ENCODE measurements at places on chromosomes 6 and 20. TPM values are rescaled to one million over a fixed set of nuclear protein-coding genes. Genes with fewer than 3 reads are reported as not detected.

The RIPOR3 gene
- total RNA-seq, result 2.7 TPM

DNA sequence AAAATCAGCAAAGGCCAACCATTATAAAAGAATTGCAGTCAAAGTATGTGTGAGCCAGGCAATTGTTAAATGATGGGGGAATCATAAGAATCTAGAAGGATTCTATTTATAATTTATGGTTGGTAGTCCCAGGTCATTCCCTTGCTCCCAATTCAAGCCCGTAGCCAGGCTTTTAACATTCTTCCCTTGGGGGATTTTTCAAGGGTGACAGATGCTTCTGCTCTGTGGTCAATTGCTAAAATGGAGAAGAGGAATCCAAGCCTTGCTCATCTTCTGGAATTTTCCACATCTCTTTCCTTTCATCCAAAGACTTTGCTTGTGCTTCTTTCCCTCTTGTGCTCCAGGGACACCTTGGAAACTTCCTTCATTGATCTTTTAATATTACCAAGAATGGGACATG, 18.0 kb upstream of the BCAS1 start:
- no peaks in the 10 kb centered on the region for H3K27me3 ChIP-seq

GRCh38 chr20:45368221-45368980, 5.4 kb downstream of the SYS1 start:
- no peak overlapping the region for H3K27ac ChIP-seq
- no peak overlapping the region for H3K4me3 ChIP-seq
- peaks cover 36% of the 10 kb centered on the region for H3K36me3 ChIP-seq
- no peaks in the 10 kb centered on the region for H3K27me3 ChIP-seq
- H3K4me1 ChIP-seq, result peaks cover 23% of the 10 kb centered on the region
- DNase-seq, result no peak

DNA sequence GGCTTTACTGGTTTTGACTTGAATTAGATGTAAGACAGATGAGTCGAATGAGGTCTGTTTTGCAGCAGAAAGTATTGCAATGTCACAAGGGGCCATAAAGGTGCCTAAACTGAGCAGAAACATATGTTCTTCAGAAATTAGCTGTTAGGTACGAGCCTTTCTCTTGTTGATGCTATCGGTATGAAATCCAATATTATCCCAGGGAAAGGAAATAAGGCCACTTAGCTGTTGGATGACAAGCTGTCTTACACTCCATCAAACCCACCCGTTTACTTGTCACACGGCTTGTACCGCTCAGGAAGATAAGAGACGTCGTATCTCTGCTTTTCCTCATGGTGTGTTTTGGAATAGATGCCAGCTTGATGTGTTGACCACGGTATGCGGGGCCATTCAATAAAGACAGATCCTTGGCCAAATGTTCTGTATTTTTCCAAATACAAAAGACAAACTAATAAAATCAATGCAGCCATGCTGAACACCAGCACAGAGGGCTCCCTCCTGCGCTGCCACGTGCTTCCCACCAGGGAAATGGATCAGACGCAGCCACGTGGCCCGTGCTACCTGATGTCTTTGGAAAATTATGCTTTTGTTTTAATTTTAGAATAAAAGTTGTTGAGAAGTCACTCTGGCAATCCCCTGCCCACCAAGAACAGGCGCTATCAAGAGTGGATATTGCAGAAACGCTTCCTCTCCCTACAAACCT, 255.9 kb upstream of the SULF2 start:
- no peaks in the 10 kb centered on the region for H3K27me3 ChIP-seq
- H3K4me3 ChIP-seq, result no peak overlapping the region
- H3K27ac ChIP-seq, result no peak overlapping the region
- H3K36me3 ChIP-seq, result no peaks in the 10 kb centered on the region
- no peak for DNase-seq

The CCDC170 gene
- total RNA-seq, result 3.2 TPM

The CAPN11 gene
- total RNA-seq, result 0.20 TPM

- DNase-seq, result no peak
- H3K4me3 ChIP-seq, result no peak overlapping the region
- H3K27ac ChIP-seq, result no peak overlapping the region
Measured at GRCh38 chr6:145561095-145562072, 173.9 kb downstream of the EPM2A start.

The MAPK13 gene
- total RNA-seq, result 2.8 TPM

The CLPSL2 gene
- total RNA-seq, result not detected

GRCh38 chr6:26103770-26104456, 16.7 kb downstream of the HFE start:
- peak; percentile 89 for DNase-seq
- H3K4me1 ChIP-seq, result peaks cover 8% of the 10 kb centered on the region
- H3K27me3 ChIP-seq, result no peaks in the 10 kb centered on the region
- peak overlapping the region; percentile 82 for H3K4me3 ChIP-seq
- H3K27ac ChIP-seq, result peak overlapping the region; percentile 97

GRCh38 chr6:47690214-47690613, 8.2 kb upstream of the ADGRF4 start:
- no peaks in the 10 kb centered on the region for H3K36me3 ChIP-seq
- H3K27ac ChIP-seq, result no peak overlapping the region
- H3K4me3 ChIP-seq, result no peak overlapping the region
- DNase-seq, result no peak
- no peaks in the 10 kb centered on the region for H3K4me1 ChIP-seq
- H3K27me3 ChIP-seq, result no peaks in the 10 kb centered on the region

The SLC17A2 gene
- not detected for total RNA-seq

- no peaks in the 10 kb centered on the region for H3K4me1 ChIP-seq
- H3K36me3 ChIP-seq, result no peaks in the 10 kb centered on the region
- H3K27me3 ChIP-seq, result no peaks in the 10 kb centered on the region
- H3K4me3 ChIP-seq, result no peak overlapping the region
Measured at GRCh38 chr6:144104488-144104887, 9.1 kb upstream of the SF3B5 start.

DNA sequence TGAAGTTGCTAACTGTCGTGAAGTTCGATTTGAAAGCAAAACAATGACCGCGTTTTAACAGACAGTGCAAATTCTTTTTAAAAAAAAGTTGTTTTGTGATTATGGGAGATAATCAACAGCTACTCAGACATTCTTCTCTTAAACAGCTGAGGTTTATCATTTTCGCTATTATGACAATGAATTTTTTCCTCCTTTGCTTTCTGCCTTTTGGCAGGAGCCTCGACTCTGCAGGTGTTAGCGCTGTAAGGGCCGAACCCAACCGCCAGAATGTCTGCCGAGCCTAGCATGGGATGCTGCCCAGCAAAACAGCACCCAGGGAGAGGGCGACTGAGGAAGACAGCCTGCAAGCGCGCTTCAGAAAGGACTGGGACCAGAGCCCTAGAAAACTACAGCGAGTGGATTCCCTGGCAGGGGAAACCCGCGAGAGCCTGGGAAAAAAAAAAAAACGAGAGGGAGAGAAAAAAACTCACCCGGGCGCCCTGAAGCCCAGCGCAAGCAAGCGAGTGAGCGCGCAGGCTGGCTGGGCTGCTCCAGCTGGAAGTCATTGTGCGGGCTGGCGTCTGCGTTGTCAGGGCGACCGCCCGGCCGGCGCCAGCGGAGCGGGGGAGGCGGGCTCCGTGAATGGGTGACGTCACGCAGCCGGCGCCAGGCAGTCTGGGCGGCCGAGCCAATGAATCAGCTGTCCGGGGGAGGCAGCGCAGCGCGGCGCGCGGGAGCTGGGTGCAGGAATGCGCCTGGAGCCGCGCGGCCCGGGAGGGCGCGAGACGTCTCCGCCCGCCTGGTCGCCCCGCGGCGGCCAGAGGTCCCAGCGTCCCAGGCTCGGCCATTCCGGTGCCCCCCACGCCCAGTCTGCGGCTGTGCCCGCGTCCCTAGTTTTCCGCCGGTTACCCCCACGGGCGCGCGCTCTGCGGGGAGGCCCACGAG, 32.7 kb upstream of the ID4 start:
- H3K27ac ChIP-seq, result peak overlapping the region; percentile 98
- no peaks in the 10 kb centered on the region for H3K36me3 ChIP-seq
- DNase-seq, result peak; percentile 98
- H3K4me3 ChIP-seq, result peak overlapping the region; percentile 72

The ESF1 gene
- total RNA-seq, result 19.4 TPM

DNA sequence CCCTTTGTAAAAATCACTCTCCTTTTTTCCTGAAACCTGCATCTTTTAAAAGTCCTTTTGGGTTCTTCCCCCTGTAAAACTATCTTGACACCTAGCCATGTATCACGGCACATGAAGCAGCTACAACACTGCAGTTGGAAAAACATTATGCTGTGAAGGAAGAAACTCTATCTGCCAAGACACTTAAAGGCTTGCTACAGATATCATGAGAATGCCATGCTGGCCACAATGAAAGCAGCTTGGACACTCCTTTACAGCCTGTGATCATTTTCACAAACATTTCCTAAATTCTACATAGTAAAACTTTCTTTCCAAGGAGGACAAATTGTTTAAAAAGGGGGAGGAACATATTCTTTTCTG, 31.8 kb downstream of the CNKSR3 start:
- no peaks in the 10 kb centered on the region for H3K27me3 ChIP-seq
- H3K36me3 ChIP-seq, result no peaks in the 10 kb centered on the region
- peak overlapping the region; percentile 63 for H3K27ac ChIP-seq
- peaks cover 16% of the 10 kb centered on the region for H3K4me1 ChIP-seq

DNA sequence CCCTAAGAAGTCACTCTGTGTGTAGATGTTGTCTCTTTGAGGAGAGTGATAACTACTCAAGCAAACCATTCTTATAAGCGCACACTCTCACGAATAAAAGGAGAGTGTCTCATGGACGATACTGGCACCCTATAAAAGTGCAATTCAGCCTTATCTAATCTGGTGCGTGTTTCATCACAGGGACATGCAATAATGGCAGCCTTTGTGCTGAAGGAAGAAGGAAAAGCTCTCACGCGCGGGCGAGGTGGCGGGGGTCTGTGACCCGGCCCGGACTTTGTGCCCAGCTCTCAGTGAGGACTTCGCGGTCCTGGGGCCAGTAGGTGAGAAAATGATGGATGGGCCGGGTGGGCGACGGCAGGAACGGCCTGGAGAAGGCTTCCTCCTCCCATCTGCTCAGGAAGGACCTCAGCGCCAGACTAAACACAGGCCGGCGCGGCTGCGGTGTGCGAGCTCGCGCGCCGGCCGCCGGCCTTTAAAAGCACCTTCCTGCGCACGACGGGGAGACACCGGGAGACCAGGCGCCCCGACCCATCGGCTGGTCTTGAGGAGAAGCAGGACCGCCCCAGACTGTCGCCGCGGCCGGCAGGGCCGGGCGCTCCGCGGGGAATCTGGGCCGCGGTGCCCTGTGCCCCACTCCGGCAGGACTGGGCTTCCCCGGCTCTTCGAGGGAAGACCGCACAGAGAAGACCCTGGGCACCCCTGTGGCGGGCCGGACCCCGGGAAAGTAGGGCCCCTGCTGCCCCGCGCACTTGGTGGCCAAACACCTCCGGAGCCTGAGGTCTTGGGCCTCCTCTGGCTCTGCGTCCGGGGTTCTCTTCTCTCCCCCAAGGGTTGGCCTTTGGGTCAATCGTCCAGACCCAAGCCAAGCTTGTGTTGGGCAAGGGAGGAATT, 8.3 kb upstream of the FOXC1 start:
- peaks cover 92% of the 10 kb centered on the region for H3K27me3 ChIP-seq
- no peak for DNase-seq
- peaks cover 28% of the 10 kb centered on the region for H3K4me1 ChIP-seq
- no peaks in the 10 kb centered on the region for H3K36me3 ChIP-seq

The RFX6 gene
- total RNA-seq, result not detected

The IL17F gene
- not detected for total RNA-seq

DNA sequence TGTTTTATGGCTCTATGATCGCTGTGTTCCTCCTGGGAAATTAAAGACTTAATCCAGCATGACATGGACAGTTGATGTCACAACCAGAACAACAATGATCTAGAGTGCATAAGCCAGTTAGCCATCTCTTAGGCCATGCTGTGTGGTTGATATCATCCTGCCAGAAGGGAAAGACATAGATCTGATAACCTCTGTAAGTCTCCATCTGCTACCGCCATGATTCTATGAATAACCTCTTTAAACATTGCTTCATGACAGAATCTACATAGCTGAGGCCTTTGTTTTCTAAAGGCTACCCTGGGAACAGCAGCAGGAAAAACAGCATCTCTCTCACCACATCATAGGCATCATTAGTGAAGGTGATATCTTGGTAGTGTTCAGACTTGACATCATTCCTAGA, 117.6 kb upstream of the PHACTR1 start:
- no peak overlapping the region for H3K27ac ChIP-seq
- no peaks in the 10 kb centered on the region for H3K4me1 ChIP-seq

GRCh38 chr6:39228111-39228971, 934 bp downstream of the KCNK5 start:
- peaks cover 29% of the 10 kb centered on the region for H3K4me1 ChIP-seq
- peaks cover 22% of the 10 kb centered on the region for H3K27me3 ChIP-seq
- H3K4me3 ChIP-seq, result peak overlapping the region; percentile 73
- H3K27ac ChIP-seq, result peak overlapping the region; percentile 67
- no peaks in the 10 kb centered on the region for H3K36me3 ChIP-seq

The CYP39A1 gene
- total RNA-seq, result 10.8 TPM

DNA sequence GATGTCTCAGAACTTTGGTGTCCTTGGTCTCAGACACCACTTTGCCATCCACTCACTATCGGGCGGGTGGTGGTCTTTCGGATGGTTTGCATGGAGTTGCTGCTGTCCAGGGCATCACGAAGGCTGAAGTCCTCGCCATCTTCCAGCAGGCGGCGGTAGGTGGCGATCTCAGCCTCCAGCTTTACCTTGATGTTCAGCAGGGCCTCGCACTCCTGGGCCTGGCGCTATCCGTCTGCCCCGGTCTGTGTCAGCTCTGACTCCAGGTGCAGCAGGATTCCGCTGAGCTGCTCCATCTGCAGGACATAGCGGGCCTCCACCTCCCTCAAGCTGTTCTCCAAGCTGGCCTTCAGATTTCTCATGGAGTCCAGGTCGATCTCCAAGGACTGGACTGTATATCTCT, 36.0 kb downstream of the ZNF311 start:
- H3K27ac ChIP-seq, result no peak overlapping the region
- H3K27me3 ChIP-seq, result no peaks in the 10 kb centered on the region
- H3K4me3 ChIP-seq, result no peak overlapping the region
- no peaks in the 10 kb centered on the region for H3K36me3 ChIP-seq
- no peaks in the 10 kb centered on the region for H3K4me1 ChIP-seq
- DNase-seq, result no peak

GRCh38 chr20:63842258-63842657, 11.2 kb upstream of the ZBTB46 start:
- no peaks in the 10 kb centered on the region for H3K36me3 ChIP-seq
- peaks cover 14% of the 10 kb centered on the region for H3K4me1 ChIP-seq
- no peak for DNase-seq
- H3K4me3 ChIP-seq, result no peak overlapping the region
- peaks cover 12% of the 10 kb centered on the region for H3K27me3 ChIP-seq

DNA sequence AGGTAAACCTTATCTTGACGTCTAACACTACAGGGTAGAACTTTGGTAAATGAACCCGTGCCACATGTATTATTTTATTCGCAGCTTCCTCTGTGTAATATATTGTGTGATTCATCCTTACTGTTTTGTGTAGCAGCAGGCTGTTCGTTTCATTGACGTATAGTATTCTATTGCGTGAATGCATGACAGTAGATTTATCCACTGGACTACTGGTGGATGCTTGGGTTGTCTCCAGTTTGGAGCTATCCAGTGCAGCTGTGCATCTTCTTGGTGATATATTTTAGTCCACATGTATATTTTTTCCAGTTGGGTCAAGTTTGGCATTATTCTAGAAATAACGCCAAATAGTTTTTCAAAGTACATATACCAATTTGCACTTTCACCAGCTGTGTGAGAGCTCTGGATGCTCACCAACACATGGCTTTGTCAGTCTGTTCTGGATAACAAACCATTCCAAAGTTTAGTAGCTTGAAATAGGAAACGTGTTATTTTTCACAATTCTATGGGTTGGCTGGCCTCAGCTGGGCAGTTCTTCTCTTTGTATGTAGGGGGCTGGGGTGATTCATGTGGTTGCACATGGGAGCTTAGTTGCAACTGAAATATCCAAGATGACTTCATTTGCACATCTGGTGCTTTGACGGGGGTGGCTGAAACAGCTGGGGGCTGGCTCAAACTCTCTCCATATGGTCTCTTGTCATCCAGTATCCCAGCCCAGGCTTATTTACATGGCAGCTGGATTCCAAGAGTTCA, 9.3 kb downstream of the ECT2L start:
- H3K27ac ChIP-seq, result no peak overlapping the region
- no peaks in the 10 kb centered on the region for H3K36me3 ChIP-seq
- H3K4me3 ChIP-seq, result no peak overlapping the region
- DNase-seq, result no peak
